AG08395 (cell line): ENCODE measurements at places on chromosomes 11 and 22.

- DNase-seq, result no peak
These were observed 1.9 kb downstream of the CLDN5 start for GRCh38 chr22:19522190-19522880.

DNA sequence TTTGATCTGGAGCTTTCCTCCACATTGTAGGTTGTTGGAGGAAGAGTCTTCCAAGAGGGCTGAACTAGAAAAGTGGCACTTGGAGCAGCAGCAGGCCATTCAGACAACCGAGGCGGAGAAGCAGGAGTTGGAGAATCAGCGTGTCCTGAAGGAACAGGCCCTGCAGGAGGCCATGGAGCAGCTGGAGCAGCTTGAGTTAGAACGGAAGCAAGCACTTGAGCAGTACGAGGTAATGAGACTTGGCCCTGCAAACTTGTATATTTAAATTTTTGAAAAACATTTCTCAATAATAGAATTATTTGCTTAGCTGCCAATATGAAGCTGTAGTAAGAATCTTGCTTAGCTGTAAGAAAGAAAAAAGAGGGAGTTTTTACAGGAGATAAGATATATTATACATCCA lies 84.0 kb downstream of the SWAP70 start:
- DNase-seq, result no peak

- peak; percentile 43 for DNase-seq
These were observed 9.0 kb upstream of the NUCB2 start for GRCh38 chr11:17267576-17267975.

DNA sequence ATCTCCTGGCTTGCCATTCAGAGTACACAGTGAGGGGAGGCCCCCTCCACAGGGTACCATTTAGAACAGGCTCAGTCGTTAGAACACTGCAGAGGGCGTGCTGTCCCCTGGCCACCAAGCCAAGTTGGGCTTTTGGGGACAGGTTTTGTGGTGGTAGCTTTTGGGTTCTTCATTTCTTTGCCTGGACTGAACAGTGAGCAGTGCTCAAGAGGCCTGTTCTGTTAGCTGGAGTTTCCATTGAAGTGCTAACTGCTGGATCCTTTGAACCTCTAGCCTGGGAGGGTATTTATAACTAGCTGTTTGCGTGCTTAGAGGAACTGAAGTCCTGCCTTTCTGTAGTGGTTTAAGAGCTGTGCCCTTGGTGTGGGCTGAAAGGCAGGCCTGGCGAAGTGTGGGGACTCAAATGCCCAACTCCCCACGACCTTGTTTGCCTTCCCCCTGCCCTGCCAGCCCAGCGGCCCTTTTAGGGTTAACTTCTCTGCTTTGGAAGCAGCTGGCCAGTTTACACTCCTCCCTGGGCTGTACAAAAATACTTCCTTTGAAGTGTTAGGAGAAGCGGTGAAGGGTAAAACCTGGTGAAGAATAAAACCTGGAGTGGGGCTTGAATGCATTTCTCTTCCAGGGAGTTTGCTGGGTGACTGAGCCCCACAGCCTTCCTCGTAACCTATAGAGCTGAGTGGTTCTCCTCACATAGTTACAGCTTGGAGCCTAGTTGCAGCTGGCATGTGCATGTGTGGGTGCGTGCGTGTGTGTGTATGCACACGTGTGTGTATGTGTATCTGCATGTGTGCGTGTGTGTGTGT lies 34.6 kb downstream of the ZNRF3 start:
- DNase-seq, result peak; percentile 19

DNA sequence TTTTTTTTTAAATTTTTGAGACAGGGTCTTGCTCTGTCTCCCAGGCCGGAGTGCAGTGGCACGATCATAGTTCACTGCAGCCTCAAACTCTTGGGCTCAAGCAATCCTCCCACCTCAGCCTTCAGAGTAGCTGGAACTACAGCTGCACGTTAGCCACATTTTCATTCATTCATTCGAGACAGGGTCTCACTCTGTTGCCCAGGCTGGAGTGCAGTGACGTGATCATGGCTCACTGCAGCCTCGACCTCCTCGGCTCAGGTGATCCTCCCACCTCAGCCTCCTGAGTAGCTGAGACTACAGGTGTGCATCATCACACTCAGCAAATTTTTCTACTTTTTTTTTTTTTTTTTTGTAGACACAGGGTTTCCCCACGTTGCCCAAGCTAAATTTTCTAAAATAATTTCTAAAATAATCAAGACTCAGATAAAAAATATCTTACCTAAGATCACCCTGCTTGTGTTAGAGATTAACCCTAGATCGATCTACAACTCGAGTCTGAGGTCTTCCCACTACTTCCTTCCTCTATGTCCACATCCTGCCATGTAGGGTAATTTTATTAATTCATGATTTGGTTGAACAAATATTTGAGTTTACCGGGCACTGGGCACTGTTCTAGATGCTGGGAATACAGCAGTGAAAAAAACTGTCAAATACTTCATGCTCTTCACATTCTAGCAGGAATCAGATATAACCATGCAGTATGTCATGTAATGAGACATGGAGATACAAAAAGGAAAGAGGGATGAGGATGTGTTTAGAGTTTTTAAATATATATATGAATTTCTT lies 15.1 kb downstream of the EIF4G2 start:
- no peak for DNase-seq

DNA sequence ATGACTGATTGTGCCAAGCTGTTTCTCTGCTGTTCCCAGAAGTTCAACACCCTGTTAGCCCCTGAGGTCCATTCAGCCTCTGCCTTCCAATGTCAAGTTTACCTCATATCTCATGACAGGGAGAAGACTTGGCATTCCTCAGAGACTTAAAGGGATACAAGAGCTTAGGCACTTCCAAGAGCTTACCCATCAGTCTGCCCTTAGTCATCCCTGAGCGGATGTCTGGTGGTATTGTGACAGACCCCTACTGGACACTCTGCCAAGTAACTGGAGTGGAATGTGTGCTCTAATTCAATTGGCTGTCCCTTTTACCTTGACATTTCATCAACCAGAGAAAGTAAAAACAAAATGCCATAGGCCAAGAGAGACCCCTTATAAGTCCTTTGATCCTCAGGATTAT lies 151.5 kb downstream of the AASDHPPT start:
- DNase-seq, result no peak

DNA sequence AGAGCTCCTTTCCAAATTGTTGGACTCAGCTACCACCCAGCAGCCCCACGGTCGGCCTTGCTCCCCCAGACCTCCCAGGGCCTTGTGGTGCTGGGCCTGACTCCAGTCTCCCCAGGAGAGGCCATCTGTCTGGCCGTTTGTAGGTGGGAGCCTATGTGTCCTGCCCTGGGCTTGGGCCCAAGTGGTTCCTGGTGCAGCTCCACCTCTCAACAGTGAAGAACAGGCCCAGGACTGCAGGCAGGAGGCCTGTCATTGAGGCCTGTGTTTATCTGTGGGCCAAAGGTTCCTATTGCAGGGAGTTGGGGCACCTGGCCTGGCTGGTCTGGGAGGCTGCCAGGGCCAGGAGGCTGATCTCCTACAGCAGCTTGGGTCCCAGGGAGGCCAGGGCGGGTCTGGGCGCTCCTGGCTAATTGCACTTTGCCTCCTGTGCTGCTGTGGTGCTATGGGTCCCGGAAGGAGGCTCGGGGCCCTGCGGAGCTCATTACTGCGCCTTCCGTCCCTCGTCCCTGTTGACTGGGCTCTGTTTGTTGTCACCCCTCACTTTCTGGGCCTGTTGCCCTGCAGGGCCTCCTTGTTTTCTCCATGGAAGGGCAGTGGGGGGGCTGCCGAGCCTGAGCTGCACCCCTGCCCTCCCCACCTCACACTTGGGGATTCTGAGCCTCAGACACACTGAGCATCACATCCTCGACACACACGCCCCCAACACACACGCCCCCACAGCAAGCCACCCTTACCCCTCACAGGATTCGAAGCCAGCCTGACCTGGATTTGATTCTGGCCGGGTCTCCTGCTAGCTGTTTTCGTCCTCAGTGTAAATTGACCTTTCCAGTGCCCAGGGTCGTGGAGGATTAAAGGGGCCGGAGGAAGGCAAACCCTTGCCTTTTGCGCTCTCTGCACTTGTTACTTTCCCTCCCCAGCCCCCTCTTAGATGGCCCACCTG lies 6.8 kb upstream of the OMP start:
- no peak for DNase-seq

- no peak for DNase-seq
These were observed 143.8 kb downstream of the NECTIN1 start for GRCh38 chr11:119585043-119585781.

GRCh38 chr22:36816636-36817524 lies at the start of gene PVALB:
TSS of gene PVALB (minus strand) at chr22:36817035. CDS start at chr22:36817005, 30 bp downstream.
- peak; percentile 36 for DNase-seq

- DNase-seq, result peak; percentile 30
These were observed 134.6 kb upstream of the RCN1 start for GRCh38 chr11:31956310-31956709.
